ENCODE measurements at places on chromosomes 5 and 9.

DNA sequence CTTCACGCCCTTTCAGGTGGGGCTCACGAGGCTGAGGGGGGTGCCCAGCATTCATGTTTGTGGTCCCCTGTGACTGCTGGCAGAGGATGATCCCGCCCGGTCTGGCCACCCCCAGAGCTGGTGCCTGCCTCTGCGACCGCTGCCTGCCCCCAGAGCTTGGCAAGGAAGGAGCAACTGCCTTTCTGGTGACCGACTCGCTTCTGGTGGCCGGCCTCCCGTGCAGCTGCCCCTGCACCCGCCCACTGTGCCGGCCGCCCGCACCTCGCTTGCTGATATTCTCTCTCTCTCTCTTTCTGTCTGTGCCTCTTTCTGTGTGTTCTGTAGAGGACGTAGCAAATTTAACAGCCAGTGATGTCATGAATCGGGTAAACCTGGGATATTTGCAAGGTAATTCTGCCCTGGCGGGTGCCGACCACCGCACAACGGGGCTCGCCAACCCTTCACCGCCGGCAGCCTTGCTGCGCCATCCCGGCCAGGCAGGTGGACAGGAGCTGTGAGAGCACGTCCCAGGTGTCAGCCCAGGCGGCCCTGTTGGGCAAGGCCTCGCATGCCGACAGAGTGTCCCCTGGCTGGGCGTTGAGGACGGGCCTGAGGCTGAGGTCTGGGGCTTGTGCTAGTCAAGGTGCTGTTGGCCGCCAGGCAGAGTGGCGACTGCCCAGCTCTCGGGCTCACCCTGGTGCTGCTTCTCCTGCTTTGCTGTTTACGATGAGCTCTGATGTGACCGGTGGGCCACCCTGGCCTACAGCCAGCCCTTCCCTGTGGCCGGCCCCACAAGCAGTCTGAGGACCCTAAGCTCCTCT lies 86.0 kb downstream of the KCNT1 start:
- H3K4me3 ChIP-seq = no peak overlapping the region
- H3K36me3 ChIP-seq = no peaks in the 10 kb centered on the region
- no peaks in the 10 kb centered on the region for H3K4me1 ChIP-seq
- no peak for DNase-seq
- no peaks in the 10 kb centered on the region for H3K27me3 ChIP-seq
- no peak overlapping the region for H3K27ac ChIP-seq

GRCh38 chr9:90014421-90014820 lies 409.6 kb downstream of the GADD45G start:
- H3K36me3 ChIP-seq = no peaks in the 10 kb centered on the region
- DNase-seq = no peak
- H3K27ac ChIP-seq = no peak overlapping the region
- H3K4me3 ChIP-seq = no peak overlapping the region
- no peaks in the 10 kb centered on the region for H3K27me3 ChIP-seq

GRCh38 chr5:113382731-113383130 lies 52.1 kb downstream of the TSSK1B start:
- H3K4me1 ChIP-seq = peaks cover 6% of the 10 kb centered on the region
- no peak for DNase-seq
- no peak overlapping the region for H3K4me3 ChIP-seq
- H3K27me3 ChIP-seq = peaks cover 3% of the 10 kb centered on the region
- H3K27ac ChIP-seq = no peak overlapping the region

DNA sequence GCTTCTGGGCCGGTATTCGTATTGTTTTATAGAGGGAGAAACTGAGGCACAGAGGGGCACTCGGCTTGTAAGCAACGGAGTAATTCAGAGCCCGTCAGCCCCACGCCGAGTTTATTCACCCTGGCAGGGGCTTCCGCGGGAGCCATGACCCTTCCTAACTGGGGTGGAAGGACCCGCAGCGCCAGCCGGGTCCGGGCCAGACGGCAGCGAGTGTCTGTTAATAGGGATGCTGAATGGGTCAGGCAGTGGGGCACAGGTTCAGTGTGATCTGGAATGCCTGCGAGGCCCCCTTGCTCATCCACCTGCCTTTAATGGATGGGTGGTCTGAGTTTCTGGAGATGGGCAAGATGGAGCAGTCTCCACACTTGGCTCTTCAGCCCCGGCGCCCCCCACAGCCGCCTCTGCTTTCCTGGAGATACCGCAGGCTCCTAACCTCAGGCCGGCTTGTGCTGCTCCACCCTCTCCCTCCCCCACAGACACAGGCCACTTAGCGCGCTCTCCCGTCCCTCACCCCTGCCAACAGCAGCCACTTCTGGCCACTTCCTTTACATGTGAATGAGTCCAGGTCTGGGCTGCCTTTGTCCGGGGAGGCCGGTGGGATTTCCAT lies 147.1 kb downstream of the ERCC6L2 start:
- peaks cover 26% of the 10 kb centered on the region for H3K4me1 ChIP-seq
- DNase-seq = peak; percentile 86
- peaks cover 1% of the 10 kb centered on the region for H3K27me3 ChIP-seq

- H3K27ac ChIP-seq = no peak overlapping the region
- DNase-seq = no peak
- no peaks in the 10 kb centered on the region for H3K36me3 ChIP-seq
- no peak overlapping the region for H3K4me3 ChIP-seq
- H3K27me3 ChIP-seq = no peaks in the 10 kb centered on the region
- H3K4me1 ChIP-seq = no peaks in the 10 kb centered on the region
These were observed 281.7 kb downstream of the TMEM38B start for GRCh38 chr9:105975886-105976645.

GRCh38 chr9:99000476-99001395 lies 57.0 kb downstream of the COL15A1 start:
- no peak overlapping the region for H3K27ac ChIP-seq
- H3K4me1 ChIP-seq = peaks cover 11% of the 10 kb centered on the region
- H3K4me3 ChIP-seq = no peak overlapping the region

DNA sequence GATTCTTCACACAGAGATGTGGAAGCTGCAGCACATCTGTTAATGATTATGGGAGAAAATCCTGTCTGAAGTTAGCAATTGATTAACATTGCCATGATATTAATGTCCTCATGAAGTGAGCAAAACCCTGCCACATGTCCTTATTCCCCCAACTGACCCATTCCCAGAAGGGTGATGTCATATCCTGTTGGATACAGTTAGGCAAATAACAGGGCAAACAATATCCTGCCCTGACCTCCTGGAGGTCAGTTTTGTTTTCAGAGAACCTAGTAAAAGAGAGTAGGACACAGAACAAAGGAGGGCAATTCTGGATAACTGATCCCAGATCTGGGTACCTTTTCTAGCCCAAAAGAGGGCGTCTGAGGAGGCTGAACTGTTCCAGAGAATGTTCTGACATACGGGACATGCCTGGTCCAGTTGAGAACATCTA lies 11.0 kb downstream of the ABLIM3 start:
- no peak overlapping the region for H3K27ac ChIP-seq
- no peak overlapping the region for H3K4me3 ChIP-seq
- peaks cover 58% of the 10 kb centered on the region for H3K4me1 ChIP-seq
- DNase-seq = no peak
- no peaks in the 10 kb centered on the region for H3K36me3 ChIP-seq
- no peaks in the 10 kb centered on the region for H3K27me3 ChIP-seq

- H3K27ac ChIP-seq = no peak overlapping the region
- no peaks in the 10 kb centered on the region for H3K27me3 ChIP-seq
- H3K36me3 ChIP-seq = no peaks in the 10 kb centered on the region
- no peak overlapping the region for H3K4me3 ChIP-seq
- no peak for DNase-seq
These were observed 5.1 kb upstream of the GNPDA1 start for GRCh38 chr5:142017832-142018427.
